Small intestine (tissue), 16 donors: ENCODE measurements at places on chromosomes 5 and 9. TPM values are rescaled to one million over a fixed set of nuclear protein-coding genes. Genes with fewer than 3 reads are reported as not detected.

ORM2 gene
- polyA plus RNA-seq: 0.28 TPM

SLC6A19 gene
- polyA plus RNA-seq: 192 TPM

PCDHB3 gene
- polyA plus RNA-seq: 0.68 TPM

MRPS2 gene
- polyA plus RNA-seq: 37.3 TPM

PDLIM4 gene
- polyA plus RNA-seq: 15.0 TPM

ITGA2 gene
- 1.9 TPM for polyA plus RNA-seq

CCDC183 gene
- 1.6 TPM for polyA plus RNA-seq

BAAT gene
- polyA plus RNA-seq: not detected

PDCD1LG2 gene
- polyA plus RNA-seq: 0.42 TPM

ZDHHC11B gene
- polyA plus RNA-seq: 2.2 TPM

MARCOL gene
- polyA plus RNA-seq: not detected

ADAMTS6 gene
- polyA plus RNA-seq: 0.28 TPM

ST6GALNAC4 gene
- 24.6 TPM for polyA plus RNA-seq

SIL1 gene
- polyA plus RNA-seq: 30.2 TPM

APBA1 gene
- polyA plus RNA-seq: 6.7 TPM

FOXD4L4 gene
- polyA plus RNA-seq: not detected

CCNJL gene
- 2.5 TPM for polyA plus RNA-seq

CBY3 gene
- 0.07 TPM for polyA plus RNA-seq

SPINK4 gene
- polyA plus RNA-seq: 361 TPM

ZFP2 gene
- 0.70 TPM for polyA plus RNA-seq

STING1 gene
- polyA plus RNA-seq: 2.2 TPM

ABCA1 gene
- polyA plus RNA-seq: 7.1 TPM

PCDHB8 gene
- polyA plus RNA-seq: not detected

DRD1 gene
- polyA plus RNA-seq: not detected

EMB gene
- 19.1 TPM for polyA plus RNA-seq

ADAMTS2 gene
- 0.22 TPM for polyA plus RNA-seq

GPR151 gene
- 0.01 TPM for polyA plus RNA-seq

LURAP1L gene
- polyA plus RNA-seq: 8.8 TPM

PCDHGB5 gene
- polyA plus RNA-seq: 1.2 TPM

MPDZ gene
- 6.2 TPM for polyA plus RNA-seq

BNC2 gene
- polyA plus RNA-seq: 11.1 TPM

GPR150 gene
- polyA plus RNA-seq: 2.1 TPM

ANXA2R gene
- 1.2 TPM for polyA plus RNA-seq

FOXD4 gene
- polyA plus RNA-seq: 0.39 TPM
